ENCODE measurements at places on chromosomes 12 and 14.

DNA sequence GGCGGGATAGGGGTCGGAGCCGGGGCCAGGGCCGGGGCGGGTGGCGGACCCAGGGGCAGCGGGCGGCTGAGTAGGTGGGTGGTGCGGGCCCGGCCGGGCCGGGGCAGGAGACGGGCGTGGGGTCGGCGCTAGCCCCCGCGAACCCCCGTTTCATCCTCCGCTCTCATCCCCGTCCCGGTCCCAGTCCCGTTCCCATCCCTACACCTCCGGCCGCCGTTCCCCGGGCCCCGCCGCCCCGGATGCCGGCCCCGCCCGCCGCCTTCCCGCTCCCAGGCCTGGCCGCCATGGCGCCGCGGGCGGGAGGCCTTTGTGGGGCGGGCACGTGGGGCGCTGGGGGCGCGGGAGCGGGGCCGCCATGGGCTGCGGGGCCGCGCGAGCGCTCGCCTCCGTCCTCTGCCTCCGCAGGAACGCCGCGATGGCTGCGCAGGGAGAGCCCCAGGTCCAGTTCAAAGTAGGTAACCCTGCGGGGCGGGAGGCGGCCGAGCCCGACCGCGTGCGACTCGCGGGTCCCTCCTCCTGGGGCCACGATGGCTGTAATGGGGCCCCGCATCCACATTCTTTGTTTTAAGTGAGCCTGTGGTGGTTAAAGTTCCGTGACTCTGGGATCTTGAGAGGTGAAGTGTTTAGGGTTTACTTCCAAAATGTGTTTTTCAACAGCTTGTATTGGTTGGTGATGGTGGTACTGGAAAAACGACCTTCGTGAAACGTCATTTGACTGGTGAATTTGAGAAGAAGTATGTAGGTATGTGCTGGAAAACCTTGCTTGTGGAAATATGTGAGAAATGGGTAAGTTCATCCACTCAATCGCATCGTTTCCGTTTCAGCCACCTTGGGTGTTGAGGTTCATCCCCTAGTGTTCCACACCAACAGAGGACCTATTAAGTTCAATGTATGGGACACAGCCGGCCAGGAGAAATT is 572 bp downstream of the RAN start:
- DNase-seq, result peak; percentile 13

DNA sequence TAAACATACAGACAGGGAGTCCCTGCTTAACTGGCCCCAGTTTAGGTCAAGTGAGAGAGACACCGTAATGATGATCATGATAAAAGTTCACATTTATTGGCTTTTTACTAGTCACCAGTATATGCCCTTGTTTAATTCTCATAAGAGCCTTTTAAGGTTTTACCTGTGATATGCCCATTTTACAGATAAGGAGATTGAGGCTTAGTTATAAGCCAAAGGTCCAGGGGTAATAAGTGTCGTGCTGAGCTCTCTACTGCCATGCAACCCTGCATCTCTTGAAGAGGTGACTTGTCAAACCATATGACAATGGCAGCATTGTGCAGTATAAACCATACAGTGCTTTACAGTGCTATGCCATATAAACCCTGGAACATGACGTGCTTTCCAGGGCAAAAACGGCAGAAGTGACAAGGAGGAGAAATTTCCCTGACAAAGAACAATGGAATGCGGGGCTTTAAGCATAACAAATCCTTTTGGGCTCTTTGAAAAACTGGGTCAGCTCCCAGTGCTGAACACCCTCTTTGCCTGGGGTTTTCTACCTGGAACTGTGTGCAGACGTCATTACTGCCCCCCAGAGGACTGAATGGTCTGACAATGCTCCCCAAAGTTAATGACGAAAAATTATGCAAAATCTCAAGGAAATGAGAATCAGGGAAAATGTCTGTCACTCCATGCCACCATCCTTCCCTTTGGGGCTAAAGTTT is 59.7 kb upstream of the C14orf132 start:
- DNase-seq, result no peak

GRCh38 chr12:9027161-9028059 is 38.1 kb downstream of the KLRG1 start:
- DNase-seq, result no peak

GRCh38 chr12:13124656-13125505 is 21.4 kb upstream of the GSG1 start:
- DNase-seq, result no peak

DNA sequence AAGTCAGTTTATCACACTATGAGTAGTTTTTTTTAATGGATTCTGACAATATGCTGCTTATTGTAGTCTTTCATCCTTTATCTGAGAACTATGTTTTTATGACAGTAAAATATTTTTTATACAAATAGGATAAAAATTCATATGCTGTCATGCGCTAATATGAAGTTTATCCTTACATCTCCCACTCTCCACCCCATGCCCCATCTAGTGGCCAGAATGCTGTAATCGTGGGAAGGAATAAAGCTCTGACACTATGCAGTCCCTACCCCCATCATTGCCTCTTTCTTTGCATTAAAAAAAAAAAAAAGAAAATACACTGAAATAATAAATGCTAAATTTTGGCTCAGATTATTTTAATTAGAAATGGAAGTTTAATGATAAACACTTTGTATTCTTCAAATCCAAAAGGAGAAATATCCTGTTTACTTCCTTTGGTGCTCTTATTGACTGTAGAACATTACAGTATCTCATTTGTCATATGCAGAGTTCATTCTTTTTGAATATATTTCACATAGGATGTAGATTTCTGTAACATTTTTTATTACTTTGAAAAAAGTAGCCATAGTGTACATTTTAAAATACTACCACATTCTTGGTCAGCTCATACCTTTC is 145.9 kb upstream of the SLCO1C1 start:
- peak; percentile 49 for DNase-seq

GRCh38 chr12:67425394-67425793 is 156.2 kb downstream of the CAND1 start:
- no peak for DNase-seq

DNA sequence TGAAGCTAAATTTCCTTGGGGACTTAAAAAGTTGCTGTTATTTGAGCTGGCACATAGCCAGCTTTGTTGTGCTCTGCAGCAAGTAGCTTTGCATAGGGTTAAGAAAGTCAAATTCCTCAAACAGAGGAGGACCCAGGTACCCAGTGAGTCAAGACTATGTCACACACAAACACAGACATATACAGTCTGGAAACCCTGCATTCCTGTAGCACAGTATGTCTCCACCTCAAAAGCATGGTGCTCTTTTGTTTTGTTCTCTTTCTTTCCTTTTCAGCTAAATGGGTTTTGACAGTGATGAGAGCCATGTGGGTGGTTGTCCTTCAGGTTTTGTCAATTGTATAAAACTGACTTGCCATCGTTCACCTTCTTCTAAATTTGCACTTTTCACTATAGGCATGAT is 179.6 kb upstream of the DIO2 start:
- no peak for DNase-seq

DNA sequence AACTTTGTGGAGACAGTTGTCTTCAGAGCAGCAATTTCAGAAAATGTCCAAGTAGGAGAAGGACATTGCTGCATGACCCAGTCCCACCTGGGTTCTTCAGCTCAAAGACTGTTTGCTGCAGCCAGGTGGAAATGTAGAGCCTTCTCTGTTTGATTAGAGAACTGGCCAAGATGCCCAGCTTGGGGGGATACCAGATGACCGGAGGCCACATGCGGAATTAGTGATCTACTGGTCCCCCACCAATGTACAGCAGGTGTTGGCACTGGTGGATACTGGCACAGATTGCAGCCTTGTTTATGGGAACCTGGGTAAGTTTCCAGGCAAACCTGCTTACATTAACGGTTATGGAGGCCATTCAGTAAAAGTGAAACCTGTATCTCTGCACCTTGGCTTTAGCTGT is 555.3 kb downstream of the SLC6A15 start:
- DNase-seq, result no peak

DNA sequence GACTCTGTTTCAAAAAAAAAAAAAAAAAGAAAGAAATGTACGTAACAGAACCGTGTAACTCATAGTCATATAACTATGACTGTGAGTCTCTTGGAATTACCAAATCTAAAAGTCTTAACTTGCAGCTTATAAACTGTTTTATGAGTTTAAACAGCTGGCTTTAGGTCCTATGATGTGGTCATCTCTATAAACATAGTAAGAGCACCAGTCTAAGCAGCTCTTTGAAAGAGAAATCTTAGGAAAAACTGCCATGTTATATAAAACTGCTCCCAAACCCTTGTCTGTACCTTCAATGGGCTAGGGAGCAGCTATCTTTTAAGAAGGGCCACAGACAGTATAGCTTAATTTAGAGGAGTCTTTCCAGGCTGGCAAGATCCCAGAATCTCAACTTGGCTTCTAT is 115.5 kb upstream of the AEBP2 start:
- no peak for DNase-seq

GRCh38 chr14:45201905-45202304 is 51.1 kb downstream of the MIS18BP1 start:
- no peak for DNase-seq

DNA sequence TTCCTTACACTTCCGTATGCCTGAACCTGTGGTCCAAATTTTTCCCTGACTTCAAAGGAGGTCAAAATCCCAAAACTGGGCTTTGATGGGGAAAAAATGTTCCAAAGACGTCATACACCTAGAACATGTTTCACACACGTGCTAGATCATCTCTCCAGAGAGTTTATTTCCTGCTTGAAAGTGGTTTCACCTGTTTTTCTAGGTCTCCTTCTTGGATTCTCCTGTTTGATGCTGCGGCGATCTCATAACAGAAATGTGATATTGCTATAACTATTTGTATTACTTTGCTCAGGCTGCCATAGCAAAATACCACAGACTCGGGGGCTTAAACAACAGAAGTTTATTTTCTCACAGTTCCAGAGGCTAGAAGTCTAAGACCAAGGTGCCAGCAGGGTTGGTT is 19.7 kb upstream of the TMCC3 start:
- no peak for DNase-seq

DNA sequence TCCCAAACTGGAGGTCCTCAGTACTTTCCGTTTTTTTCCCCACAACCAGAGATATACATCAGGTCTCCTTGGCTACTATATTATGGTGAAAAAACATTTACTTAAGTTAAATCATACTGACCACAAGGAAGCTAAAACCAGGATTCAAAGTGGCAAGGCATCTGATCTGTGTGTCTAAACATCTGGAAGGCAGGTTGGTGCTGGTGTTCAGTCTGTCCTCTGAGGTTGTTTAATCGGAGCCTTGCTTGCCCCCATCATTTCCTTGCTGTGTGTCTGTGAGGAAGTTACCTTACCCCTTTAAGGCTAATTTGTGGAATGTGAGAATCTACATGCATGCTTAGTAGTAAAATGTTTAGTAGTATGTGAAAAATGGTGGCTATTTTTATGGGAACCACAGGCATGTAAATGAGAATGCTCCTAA is 75.6 kb downstream of the GALNT4 start:
- DNase-seq, result no peak

DNA sequence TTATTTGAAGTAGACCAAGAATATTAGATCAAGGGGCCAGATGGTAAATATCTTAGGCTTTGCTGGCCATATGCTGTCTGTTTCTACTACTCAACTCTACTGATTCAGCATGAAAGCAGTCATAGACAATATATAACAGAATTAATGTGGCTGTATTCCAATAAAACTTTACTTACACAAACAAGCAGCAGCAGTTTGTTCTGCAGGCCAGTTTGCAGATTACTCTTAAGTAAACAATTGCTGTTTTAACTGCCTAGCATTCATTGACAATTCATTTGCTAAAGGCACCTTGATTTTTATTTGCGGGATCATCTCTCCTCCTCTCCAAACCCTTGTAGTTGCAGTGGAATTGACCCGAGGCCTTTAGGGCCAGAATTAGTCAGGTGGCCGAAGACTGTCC is 94.1 kb upstream of the GARIN6 start:
- DNase-seq, result no peak

GRCh38 chr12:94954029-94954685 is 49.3 kb downstream of the NDUFA12 start:
- no peak for DNase-seq

DNA sequence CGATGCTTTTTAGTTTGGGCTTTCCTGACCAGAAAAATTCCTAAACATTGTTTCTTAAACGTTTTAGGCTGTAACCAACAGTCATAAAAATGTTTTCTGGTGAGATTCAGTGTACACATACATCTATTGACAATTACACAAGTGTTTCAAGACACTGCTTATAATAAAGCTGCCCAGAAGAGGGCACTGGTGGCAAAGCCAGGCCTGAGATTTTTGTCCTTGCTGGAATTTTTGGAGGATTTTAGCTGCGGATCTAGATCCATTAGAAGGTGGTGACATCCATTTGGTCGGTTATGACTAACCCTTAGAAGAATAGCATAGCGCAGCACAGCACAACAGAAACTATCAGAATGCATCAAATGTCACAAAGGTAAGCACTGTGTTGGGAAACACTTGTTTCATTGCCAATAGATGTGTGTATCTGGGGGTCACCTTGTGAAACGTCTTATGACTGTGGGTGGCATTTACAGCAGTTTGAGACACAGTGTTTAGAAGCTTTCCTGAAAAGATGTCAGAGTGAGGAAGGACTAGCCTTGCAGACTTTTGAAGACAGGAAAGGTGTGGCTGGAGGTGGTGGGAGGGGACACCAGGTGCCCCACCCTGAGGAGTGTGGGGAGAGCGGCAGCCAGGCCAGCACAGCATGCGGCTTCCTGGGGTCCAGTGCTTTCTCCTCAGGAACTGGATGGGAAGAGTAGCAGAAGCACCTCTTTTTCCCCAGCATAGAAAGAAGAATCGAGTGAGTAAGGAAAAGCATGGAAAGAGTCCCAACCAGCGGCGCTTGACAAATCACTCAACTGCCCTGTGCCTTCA is 54.7 kb upstream of the FKBP4 start:
- peak; percentile 32 for DNase-seq

DNA sequence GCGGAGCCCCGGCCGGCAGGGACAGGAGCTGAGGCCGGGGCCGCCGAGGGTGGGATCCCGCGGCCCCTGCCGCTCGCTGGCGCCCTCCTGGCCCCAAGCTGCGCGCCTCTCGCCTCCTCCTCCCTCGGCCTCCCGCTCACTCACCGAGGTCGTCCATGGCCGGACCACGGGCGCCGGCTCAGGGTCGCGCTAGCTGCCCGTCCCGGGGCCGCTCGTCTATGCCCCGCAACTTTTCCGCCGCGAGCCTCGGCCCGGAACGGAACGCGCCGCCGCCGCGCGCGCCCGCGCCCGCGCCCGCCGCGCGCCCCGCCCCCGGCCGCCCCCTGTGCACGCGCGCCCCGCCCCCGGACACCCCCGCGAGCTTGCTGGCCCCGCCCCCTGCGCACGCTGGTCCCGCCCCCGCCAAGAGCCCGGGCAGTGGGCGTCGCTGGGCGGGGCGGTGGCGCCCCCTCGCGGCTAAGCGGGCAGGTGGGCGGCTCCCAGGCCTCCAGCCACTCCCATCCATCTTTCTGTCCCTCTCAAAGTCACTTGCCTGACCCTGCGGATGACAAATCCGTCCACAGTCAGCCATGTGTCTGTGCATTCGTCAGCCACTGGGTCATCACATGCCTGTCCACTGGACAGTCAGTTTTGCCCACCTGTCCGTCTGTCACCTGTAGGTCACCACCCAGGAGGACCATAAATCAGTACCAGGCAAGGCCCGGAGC is at the start of gene PXN:
Gene PXN (minus strand): TSS at position 258 of the 707 bp plus-strand sequence. CDS start 101 bp downstream, at position 157.
- peak; percentile 47 for DNase-seq

GRCh38 chr14:69648480-69649451 is 37.4 kb downstream of the SUSD6 start:
- DNase-seq, result no peak

- DNase-seq, result no peak
Observed at GRCh38 chr12:78419513-78419912, 445.1 kb upstream of the SYT1 start.

GRCh38 chr12:102891756-102892155 is 25.3 kb downstream of the PAH start:
- no peak for DNase-seq

GRCh38 chr14:32473464-32473855 is 144.4 kb downstream of the AKAP6 start:
- DNase-seq, result peak; percentile 49

- DNase-seq, result peak; percentile 72
Observed at GRCh38 chr14:52052288-52052943, 16.4 kb downstream of the NID2 start.

- DNase-seq, result no peak
Observed at GRCh38 chr14:64234877-64235651, 59.1 kb downstream of the ESR2 start.

Measured in stromal cell of bone marrow (primary cell).